ENCODE measurements at places on chromosomes 5 and 9.

DNA sequence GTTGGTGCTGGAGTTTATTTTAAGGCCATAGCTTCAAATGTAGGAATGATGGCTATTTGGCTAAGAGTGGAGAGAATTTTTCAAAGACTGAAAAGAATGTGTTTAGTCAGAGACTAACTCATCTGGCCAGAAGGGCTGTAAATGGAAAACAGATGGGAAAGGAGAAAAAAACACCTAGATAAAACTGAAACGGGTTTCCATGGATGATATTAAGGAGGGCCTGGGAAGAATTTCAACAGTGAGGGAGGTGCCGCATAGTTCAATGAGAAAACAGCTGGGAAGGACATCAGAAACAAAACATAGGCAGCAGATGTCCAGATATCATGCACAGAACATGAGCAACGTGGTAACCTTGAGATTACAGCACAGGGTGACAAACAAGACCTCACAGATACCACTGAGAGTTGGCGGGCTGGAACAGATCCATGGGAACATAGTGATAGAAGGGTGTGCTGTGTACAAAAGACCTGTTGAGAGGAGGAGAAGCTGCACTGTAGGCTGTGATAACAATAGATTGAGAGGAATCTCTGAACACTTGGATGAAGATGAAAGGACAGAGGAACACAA, 31.2 kb upstream of the RAD23B start:
- ATAC-seq, result peak; percentile 49

- no peak for ATAC-seq
Observed at GRCh38 chr9:19492775-19493173, 84.0 kb downstream of the ACER2 start.

- peak; percentile 31 for ATAC-seq
Observed at GRCh38 chr5:109759306-109759705, 69.6 kb downstream of the MAN2A1 start.

DNA sequence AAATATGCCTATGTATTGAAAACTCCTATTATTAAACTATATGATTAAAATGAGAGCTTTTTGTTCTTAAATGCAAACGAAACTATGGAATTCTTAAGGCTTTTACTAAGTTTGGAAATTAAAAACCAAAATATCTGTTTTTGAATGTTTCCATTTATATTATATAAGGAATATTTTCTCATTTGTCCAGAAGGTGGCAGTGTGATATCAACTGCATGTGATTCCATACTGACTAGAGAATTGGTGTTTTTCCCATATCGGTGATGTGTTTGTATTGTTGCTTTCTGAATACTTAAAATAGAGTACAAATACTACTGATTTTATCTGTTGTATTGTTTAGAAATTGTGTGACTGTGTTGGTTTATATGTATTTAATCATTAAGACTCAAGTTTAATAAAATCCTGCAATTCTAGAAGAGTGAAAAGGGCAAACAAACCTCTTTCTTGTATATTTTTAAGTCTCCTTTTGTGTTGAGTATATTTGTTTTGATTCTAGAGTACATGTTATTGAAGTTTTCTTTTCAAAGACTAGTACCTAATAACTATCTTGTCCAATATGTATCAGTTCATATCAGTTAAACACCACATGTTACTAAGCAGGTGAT, 320.8 kb downstream of the CCDC171 start:
- peak; percentile 61 for ATAC-seq

DNA sequence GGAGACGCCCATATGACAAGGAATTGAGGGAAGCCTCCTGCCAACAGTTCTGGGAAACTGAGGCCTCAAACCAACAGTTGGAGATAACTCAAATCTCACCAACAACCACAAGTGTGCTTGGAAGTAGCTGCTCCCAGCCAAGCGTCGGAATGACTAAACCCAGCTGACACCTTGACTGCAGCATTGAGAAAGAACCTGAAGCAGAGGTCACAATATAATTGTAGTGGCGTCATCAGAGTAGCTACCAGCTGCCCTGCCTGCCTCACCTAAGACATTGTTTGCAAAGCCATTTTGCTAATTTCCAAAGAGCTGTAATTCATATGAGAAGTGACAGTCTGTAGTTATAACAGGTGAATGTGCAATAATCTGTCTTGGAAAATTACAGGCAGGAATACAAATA, 40.8 kb upstream of the ANKRD31 start:
- no peak for ATAC-seq

DNA sequence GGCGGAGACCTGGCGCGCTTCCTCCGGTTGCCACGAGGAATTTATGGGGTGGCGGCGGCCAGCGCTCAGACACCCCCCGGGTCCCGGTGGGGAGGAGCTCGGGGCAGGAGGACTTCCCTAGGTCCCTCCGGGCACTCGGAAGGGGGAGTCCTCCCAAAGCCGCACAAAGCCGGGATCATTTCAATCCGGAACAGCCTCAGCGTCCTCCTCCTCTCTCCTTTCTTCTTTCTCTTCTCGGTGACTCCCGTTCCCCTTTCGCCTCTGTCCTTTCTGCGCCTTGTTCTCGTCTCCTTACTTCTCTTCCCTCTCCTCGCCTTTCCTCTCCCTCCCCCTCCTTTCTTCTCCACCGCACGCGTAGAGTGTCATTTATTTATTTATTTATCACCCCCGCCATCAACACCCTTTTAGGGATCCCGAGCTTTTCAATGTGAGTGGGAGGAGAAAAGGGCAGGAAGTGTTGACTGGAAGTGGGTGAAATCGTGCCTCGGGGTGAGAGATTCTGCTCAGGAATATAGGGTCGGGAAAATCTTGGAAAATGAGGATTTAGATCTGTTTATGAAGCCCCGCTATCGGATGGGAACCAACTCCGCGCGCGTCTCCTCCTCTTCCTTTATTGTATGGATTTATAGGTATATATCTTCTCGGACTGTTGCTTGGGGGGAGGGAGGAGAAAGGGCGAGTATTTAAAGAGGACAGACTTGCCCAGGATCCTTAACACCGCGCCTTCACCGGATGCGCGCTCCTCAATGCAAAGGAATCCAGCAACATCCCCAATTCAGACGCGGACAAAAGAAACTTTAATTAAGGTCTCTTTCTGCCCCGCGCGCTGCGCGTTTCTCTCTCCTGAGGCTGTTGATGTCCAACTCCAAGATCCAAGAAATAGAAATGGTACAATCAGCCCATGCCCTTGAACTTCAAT, 2.0 kb upstream of the ZNF462 start:
- ATAC-seq, result no peak

Data from motor neuron (in vitro differentiated cells).